KBM-7 (cell line): ENCODE measurements at places on chromosomes 7 and 10.
A peak's percentile ranks its signal among the peaks of the same experiment; 100 is the strongest.

- no peak for DNase-seq
Measured at GRCh38 chr7:121076350-121077164, 88.0 kb downstream of the CPED1 start.

DNA sequence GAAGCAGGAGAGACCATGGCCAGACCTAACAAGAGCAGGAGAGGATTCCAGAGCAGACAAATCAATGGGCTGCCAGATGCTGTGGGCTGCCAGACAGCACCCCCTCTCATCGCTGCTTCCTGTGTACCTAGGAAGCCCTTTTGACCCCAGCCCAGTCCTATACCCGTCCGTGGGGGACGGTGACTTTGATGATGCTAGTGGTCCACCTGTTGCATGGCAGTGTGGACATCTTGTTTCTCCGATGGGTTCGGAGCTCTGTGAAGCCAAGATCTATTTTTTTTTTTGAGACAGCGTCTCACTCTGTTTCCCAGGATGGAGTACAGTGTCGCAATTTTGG lies 18.2 kb upstream of the GDI2 start:
- no peak for DNase-seq

DNA sequence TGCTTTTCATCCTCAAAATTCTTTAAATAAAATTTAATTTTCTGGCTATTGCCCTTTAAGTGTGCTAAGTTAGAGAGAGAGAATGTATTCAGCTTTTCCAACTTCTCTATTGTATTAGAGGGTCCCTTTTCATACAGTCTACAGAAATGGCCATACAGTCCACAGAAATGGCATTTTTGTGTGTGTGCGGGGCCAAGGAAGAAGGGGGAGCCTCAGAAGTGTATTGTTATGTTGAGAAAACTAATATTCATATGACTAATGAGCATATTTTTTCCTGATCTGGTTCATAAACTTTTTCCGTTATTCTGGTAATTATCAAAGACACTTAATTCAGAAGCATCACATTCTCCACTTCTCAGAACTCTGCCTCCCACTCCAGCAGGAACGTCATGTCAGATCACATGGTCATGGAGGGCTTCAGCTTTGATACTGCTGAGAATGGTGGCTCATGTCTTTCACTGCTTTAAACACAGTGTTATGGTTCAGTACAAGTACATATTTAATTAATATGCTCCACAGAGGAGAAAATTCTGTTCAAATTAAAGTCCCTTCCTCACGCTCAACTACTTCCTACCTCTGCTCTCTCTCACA lies 37.1 kb downstream of the ELMO1 start:
- DNase-seq = no peak

- peak; percentile 87 for DNase-seq
Measured at GRCh38 chr10:70405037-70405824, 1.3 kb downstream of the EIF4EBP2 start.

- DNase-seq = no peak
Measured at GRCh38 chr10:103917302-103918052, 507 bp downstream of the STN1 start.

DNA sequence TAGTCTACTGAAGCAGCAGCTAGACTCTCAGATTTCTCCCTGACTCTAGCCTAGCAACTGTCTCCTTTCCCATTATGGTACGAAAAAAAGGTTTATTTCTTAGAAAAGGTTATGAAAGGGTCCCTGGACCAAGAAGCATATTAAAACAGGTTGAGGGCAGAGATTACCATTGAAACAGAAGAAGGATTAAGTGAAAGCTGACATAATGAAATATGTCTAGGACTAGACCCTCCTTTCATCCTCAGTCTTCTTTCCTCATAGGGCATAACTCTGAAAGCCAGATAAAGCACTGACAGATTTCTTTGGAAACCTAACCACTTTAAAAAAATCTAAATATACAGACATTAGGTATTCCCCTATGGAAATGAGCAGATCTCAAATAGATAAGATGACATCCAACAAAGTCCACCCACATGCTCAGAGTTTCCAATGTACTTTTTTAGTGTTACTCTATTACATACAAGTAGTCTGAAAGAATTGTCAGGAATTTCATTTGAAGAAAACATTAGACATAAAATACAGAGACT lies 58.6 kb downstream of the JMJD1C start:
- DNase-seq = no peak

DNA sequence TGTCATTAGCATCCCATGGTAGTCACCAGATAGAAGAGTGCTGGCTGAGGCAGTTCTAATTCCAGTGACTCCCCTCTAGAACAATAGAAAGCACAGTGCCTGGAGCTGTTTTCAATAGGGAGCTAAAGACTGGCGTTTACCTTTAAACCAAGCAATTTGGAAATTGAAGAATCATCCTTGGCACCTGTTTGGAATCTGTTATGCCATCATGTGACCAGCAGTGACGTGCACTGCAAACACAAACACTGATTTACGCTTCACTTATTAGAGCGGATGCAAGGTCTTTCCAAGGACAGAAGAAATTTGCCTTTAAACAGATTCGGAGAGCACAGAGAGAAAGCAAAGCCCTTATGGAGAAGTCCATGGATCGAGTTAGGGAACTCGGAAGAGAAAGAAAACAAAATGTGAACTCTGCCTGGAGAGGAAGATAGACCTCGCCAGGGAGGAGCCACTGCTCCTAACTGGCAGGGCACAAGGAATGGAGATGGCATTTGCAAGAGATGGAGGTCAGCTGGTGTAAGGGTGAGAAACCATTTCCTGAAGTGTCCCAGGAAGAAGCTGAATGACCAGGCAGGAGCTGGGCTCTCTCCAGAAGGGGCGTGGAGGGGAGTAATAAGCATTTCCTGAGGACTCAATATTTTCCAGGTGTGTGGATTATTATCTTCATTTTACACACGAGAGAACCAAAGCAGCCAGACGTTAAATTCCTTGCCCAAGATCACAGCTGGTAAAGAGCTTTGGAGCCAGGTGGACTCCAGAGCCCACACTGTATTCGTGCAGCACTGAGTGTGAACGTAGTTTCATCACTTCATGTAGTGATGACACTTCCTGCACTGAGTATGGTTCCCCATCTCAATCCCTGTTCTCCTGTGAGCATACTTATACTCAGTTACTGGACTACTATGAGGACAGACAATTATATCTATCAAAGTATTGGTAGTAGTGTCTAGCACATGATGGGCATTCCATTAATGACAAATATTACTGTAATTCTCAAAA lies 97.7 kb downstream of the CUBN start:
- no peak for DNase-seq

GRCh38 chr10:71266147-71266917 lies 52.7 kb upstream of the SLC29A3 start:
- no peak for DNase-seq

DNA sequence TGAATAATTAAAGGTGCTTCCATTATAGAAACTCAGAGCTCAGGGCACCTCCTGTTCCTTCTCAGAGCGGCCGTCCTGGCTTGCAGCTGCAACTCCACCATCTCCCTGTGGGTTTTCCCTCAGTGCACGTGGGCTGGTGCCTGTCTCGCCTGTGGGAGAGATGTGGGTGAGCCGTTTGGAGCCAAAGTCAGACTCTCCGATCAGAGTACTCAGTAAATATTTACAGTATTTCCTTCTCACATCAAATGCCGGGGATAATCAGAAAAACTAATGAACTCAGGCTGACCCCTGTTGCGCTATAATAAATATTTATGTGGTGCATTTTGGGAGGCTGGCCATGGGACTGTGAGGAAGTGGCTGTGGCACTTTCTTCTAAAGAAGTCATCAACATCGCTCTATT lies 155.8 kb upstream of the HABP2 start:
- no peak for DNase-seq

- DNase-seq = peak; percentile 64
Measured at GRCh38 chr10:29857843-29858701, 201.3 kb downstream of the JCAD start.

- peak; percentile 39 for DNase-seq
Measured at GRCh38 chr10:122567056-122567660, 6.6 kb downstream of the DMBT1 start.

- peak; percentile 42 for DNase-seq
Measured at GRCh38 chr10:86775056-86775869, 18.8 kb downstream of the BMPR1A start.

DNA sequence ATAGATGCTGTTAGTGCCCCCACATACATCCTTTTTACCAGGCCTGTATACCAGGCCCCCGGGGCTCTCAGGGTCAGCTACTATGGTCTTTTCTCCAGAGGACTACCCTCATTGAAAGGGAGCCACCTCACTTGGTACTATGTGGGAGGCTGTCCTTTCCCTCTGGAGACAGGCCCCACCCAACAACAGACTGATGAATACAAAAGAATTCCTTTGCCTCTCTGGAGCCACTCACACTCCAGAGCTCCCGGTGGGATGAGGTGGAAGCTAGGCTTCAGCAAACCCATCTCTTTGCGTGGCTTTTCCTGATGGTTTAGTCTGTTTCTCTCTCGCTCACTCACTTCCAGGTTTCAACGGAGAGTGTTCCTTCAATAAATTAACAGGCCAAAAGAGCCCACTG lies 30.3 kb downstream of the ANKMY2 start:
- DNase-seq = no peak

DNA sequence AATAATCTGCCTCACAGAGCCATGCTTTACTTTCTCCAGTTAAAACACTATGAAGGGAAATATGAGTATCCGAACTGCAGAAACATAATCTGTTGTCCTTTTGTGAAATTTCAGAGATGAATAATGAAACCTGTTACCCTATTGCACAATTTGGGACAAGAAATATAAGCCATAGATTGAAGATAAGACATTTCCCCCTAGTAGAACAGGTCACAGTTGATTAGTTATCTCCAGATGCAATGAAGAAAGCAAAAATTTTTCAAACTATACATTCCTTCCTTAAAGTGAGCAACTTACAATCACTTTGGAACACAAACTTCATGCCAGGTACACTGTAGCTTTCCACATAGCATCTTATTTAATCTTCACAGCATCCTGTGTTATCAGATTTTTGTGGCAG lies 2.3 kb upstream of the CHN2 start:
- DNase-seq = no peak

GRCh38 chr7:20374399-20374798 lies 43.7 kb downstream of the ITGB8 start:
- peak; percentile 35 for DNase-seq

GRCh38 chr10:11898372-11899066 lies 75.4 kb downstream of the PROSER2 start:
- no peak for DNase-seq

GRCh38 chr10:111344804-111345203 lies 268.0 kb downstream of the ADRA2A start:
- no peak for DNase-seq

DNA sequence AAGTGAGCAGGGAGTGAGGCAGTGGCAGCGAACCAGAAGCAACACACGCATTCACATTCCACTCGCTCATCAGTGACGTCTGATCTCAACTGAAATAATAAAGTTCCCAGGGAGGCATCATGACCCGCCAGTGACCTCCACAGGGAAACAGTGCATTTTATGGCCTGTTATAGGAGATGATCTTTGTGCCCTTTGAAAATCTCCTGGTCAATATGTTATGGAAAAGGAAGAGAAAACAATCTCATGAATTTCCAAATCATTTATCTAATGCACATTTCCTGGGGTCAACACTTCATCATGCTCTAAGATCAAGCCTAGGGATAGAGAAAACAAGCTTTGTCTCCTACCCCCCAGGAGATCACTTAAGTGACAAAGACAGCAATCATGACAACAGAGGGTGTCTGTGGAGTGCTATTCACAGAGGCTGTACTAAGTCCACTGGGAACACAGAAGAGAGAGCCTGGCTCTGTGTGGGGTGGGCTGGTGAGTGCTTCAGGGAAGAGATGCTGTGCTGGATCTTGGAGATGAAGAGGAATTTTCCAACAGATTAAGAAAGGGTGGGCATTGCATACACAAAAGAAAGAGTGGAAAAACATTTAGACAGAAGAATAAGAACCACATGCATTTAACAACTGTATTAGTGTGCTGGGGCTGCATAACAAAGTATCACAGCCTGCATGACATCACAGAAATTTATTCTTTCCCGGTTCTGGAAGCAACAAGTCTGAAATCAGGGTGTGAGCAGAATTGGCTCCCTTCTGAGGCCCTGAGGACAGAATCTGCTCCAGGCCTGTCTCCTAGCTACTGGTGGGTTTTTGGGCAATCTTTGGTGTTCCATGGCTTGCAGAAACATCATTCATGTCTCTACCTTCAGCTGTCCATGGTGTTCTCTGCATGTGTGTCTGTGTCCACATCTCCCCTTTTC lies 613.9 kb upstream of the IGFBP3 start:
- no peak for DNase-seq

- no peak for DNase-seq
Measured at GRCh38 chr10:83357004-83357403, 782.3 kb upstream of the GHITM start.

DNA sequence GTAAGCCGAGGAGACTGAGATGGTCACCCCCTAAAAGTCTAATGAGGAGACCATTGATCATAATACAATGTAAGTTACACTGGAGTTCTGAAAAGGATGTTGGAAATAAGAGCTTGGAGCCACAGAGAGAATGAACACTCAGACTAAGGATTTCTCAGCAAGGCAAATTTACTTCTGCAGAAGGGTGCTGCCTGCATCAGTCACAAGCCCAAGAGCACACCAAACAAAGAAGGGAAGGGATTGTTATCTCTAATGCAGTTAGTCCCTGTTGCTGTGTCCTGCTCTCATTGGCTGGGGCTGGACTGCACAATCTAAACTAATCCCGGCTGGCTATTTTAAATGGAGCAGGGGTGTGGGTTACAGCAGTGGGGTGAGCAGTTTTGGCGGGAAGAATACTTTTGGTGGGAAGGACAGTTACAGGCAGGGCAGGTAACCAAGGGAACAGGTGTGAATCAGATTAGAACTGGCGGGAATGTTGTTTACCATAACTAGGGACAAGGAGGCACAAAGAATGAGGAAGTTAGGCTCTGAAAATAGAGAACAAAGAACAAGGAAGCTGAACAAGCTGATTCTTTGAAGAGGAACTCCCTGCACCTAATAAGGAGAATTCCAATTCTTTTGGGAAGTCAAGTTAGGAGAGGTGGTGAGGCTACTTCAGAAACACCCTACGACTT lies 30.3 kb upstream of the TRIM24 start:
- DNase-seq = peak; percentile 57

GRCh38 chr7:120915314-120916105 lies 35.1 kb upstream of the ING3 start:
- no peak for DNase-seq

- no peak for DNase-seq
Measured at GRCh38 chr7:98949336-98950044, 71.2 kb downstream of the TRRAP start.

DNA sequence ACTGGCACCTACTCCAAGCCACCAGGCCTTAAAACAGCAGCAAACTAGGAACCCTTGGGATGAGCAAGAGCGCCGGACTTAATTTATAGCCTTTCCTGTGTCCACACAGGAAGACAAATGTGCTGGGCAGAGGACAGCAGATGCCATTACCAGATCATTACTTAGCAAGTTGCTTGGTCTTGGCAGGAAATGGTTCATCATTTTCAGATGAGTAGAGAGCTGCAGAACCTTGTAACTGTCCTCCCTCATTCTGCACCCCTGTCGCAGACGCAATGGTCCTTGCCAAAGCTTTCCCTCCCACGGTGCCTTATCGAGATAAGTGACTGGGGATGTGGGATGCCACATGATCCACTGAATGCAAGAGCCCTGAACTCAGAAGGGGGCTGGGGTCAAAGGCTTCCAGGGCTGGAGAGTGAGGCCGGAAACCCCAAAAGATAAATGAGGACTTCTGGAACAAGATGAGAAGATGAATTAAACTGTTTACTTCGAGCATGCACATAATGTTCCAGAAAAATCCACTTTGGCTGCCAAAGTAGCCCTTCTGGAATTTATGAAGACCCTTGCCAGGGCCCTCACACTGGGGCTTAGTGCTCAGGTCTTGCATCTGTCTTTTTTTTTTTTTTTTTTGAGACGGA lies 145.6 kb upstream of the ZNF32 start:
- DNase-seq = no peak

GRCh38 chr7:25282194-25282593 lies 53.9 kb upstream of the NPVF start:
- no peak for DNase-seq

GRCh38 chr10:124037784-124038183 lies 55.6 kb downstream of the CHST15 start:
- DNase-seq = no peak
